ENCODE measurements at places on chromosomes 6 and 20.

- DNase-seq = no peak
Measured at GRCh38 chr6:15763837-15764236, 101.0 kb upstream of the DTNBP1 start.

- DNase-seq = no peak
Measured at GRCh38 chr6:104711371-104711770, 148.3 kb downstream of the HACE1 start.

GRCh38 chr20:37393196-37393862, 47.4 kb downstream of the SRC start:
- DNase-seq = no peak

DNA sequence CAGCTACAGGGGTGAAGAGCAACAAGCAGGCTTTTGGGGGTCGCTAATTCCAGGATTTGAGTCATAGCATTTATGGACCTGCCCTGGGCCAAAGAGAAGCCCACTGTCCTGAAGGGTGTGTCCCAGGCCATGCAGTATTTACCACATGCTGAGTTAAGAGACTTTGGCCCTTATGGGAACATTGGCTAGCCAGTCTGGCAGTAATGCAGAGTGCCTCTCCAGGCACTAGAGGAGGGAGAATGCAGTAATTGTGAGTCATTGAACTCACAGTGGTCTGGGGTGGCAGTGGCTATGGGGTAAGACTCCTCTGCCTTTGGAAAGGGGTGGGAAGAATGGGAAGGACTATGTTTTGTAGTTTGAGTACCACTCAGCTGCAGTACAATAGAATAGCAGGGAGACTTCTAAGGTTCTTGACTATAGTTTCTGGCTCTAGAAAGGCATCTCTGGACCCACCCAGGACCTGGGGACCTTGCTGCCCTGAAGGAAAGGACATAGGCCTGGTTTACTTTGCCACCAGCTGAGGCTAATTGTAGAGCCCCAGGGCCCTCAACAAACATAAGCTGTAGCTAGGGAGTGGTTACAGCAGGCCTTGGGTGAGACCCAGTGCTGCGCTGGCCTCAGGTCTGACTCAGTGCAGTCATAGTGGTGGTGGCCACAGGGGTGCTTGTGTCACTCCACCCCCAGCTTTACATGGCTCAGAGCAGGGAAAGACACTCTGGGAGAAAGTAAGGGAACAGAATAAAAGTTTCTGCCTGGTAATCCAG, 520.9 kb downstream of the HTR1B start:
- DNase-seq = no peak

DNA sequence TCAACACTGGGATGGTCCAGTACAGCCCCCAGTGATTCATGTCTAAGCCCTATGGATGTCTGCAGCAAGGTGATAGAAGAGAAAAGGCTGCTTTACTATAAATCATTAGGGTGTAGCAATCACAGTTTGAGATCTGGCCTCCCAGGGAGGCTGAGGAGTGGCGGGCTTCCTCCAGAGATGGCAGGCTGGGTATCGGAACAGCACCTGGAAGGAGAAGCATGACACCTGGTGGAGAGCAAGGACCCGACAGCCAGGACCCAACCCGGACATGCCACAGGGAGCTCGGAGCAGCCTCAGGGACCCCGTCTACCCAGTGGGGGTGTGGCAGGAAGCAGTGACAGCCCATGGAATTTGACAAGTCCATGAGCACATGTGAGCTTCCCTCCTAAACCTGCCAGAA, 114.8 kb upstream of the CD93 start:
- DNase-seq = peak; percentile 19

DNA sequence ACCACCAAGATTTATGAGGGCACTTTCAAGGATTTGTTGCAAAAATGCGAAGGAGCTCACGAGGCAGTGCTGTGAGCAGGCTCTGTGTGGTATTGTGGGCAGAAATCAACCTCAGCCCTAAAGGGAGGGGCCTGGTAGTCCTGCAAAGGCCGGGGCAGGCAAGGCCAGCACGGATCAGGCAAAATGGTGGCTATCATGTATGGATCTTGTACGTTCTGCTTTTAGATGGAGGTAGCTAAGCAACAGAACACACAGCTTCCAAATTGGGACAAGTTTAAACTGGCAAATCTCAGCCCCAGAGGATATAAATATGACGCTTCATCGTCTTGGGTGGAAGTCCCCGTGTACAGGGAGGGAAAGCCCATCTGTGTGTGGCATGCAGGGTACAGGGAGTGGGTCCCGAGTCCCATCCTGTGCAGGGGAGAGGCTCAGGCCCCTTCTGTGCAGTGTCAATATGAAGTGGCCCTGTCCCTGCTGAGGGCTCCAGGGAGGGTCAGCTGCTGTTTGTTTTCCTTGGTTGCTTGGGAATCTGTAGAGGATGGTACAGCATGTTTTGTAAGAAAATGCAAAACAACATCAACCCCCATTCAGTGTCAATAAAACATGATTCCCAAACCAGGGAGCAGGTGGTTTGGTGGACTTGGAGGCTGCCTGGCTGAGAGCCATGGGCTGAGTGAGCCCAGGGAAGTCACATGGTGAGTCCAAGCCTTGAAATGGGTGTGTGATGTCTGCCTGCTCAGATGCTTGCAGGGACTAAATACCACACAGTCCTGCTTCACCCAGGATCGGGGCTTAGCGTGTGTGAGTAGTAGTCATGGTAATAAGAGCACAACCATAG, 113.0 kb downstream of the SYCP2 start:
- no peak for DNase-seq

DNA sequence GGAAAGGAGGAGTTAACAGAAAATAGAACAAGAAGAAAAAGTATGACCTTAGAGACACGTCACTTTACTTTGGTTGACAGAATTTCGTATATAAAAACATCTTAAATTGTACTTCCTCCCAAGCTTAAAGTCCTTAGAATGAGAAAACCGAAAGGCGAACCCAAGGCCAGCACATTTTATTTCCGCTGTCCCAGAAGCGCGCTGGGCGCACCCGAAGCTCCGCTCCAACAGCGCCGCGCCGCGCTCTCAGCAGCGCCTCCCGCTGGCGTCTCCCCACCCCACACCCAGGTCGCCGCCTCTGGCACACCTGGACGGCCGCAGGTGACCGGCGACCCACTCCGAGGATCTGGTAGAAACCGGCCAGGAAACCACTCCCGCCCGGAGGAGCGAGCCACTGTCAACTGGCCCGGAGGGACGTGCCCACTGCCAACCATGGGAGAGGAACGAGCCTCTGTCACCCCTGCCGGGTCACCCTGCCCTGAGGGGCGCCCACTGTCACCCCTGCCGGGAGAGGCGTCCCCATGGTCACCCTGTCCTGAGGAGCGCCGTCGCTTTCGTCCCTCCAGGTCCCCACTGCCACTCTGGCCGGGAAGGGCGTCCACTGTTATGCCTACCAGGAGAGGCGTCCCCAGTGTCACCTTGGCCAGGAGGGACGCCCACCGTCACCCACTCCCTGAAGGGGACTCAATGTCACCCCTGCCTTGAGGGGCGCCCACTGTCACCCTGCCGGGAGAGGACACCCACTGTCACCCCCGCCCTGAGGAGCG, 824 bp downstream of the MPC1 start:
- DNase-seq = peak; percentile 67

GRCh38 chr6:50666089-50666488, 47.2 kb upstream of the TFAP2D start:
- DNase-seq = no peak

DNA sequence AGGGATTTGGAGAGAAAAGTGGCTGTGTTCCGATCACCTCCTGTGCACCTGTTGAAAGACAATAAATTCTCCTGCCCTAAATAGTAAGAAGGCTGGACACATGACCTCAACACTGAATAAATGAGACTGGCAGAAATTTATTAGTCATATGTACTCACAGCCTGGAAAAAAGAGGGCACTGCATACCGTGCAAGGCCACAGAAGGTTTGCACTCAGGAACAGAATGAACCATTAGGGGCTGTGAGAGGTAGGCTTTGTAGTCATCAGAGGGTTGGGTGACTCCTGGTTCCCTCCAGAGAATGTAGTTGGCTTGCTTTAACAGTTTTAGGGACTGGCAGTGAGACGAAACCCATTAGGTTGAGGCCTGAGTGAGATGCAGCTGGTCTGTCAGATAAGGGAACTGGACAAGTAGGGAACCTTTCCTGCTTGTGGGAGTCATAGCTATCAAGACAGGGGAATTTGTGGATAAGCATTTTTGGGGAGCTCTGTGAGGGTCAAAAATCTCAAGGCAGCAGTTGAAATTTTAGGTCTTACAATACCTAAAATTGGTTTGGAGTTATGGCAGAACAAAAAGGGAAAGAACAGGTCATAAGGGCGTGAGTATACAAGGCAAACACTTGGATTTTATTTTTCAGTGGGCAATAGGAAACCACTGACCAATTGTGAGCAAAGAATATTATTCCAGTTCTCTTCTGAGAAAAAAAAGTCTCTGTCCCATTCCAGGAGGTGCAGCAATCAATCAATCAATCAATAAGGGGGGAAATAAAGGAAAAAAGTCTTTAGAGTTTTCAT, 67.9 kb upstream of the BTN3A2 start:
- DNase-seq = no peak

All from hematopoietic multipotent progenitor cell treated with erythropoietin and hydrocortisone succinate and interleukin-3 and kit ligand, for 17 days (in vitro differentiated cells).